ENCODE measurements at places on chromosomes 4 and X.

DNA sequence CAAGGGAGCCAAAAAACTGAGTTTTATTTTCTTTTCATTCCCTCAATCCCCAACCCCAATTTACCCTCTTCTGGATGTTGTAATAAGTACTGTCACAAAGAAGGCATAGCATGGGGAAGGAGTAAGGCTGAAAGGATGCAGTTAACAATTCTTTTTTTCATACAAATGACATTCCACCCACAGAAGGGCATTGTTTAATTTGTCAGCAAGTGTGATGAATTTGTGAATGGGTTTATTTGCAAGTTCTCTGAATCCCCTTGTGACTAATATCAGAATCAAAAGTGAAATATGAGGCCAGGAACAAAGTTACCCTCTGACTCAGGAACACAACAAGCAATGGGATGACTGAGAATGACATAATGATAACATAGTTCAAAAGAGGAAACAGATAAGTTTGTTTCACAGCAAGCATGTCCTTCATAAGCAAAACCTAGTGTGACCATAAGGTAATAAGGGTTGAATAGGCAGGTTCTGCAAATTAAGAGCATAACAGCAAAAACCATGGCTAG is 2.1 kb downstream of the GEMIN8 start:
- peak; percentile 36 for DNase-seq

- DNase-seq = peak; percentile 19
Measured at GRCh38 chrX:31353095-31353494, 281.3 kb upstream of the FTHL17 start.

- no peak for DNase-seq
Measured at GRCh38 chr4:138697851-138698250, 317.7 kb upstream of the NOCT start.

- no peak for DNase-seq
Measured at GRCh38 chrX:13923289-13923688, 106.4 kb upstream of the GPM6B start.

DNA sequence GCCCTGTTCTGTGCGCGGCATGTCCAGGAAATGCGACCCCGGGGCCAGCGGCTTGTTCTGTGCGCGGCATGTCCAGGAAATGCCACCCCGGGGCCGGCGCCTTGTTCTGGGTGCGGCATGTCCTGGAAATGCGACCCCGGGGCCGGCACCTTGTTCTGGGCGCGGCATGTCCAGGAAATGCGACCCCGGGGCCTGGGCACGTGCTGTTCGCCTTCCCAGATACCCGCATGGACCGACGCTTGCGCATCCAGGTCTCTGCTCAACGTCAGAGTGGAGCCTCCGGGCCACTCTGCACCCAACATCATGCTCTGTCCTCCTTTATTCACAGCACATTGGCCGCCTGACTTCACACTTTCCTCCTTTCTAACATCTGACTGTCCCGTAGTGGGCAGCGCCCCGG is 75.8 kb upstream of the PSAPL1 start:
- DNase-seq = no peak

DNA sequence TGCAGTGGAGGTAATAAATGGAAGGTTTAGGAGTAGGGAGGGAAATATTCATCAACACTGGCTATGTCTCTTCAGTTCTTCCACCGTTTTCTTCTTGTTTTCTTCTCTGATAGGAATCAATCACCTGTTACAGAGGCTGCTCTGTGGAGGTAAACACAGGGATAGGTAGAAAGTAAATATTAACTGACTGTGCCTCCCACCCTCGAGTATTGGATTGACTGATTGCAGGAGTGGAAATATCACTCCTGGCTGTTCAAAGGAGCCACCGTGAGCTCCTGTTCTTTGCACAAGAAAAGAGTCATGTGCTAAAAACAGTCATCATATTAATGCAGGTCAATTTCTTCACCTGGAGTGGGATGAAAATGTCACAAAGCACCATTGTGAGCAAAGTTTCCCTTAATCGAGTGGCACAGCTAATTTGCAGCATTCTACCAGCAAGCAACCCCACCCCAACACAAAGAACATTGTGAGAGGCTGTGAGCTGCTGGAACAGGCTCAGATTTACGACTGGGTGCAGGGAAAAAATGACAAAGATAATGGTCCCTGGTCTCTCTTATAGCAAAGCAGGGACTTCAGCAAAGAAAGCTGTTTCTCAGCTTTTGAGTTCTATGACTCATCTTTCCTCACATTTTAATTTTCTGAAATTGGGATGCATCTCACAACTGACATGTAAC is 113.7 kb upstream of the TSPAN5 start:
- DNase-seq = no peak

All from COLO829 (cell line).